ENCODE measurements at places on chromosomes 2 and 18. TPM values are rescaled to one million over a fixed set of nuclear protein-coding genes. Genes with fewer than 3 reads are reported as not detected.

DNA sequence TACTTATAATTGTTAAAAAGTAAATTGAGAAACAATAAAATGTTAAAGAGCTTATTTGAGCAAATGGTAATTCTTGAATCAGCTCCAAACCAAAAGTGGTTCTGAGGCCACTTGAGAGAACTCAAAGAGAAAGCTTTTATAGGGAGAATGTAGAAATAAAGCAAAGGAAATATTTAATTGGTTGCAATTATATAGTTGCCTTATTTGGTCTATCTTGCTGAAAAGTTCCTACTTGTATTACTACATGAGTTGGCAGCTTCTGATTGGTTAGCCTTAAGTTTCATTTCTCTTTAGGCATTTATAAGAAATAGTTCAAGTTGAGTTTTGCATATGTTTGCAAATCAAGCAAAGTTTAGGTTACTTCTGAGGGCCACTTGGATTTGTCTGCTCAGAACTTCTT is 38.1 kb downstream of the SCN2A start:
- H3K27me3 ChIP-seq: no peaks in the 10 kb centered on the region
- no peak overlapping the region for H3K4me3 ChIP-seq
- no peaks in the 10 kb centered on the region for H3K36me3 ChIP-seq
- no peak overlapping the region for H3K27ac ChIP-seq
- peaks cover 5% of the 10 kb centered on the region for H3K4me1 ChIP-seq

DNA sequence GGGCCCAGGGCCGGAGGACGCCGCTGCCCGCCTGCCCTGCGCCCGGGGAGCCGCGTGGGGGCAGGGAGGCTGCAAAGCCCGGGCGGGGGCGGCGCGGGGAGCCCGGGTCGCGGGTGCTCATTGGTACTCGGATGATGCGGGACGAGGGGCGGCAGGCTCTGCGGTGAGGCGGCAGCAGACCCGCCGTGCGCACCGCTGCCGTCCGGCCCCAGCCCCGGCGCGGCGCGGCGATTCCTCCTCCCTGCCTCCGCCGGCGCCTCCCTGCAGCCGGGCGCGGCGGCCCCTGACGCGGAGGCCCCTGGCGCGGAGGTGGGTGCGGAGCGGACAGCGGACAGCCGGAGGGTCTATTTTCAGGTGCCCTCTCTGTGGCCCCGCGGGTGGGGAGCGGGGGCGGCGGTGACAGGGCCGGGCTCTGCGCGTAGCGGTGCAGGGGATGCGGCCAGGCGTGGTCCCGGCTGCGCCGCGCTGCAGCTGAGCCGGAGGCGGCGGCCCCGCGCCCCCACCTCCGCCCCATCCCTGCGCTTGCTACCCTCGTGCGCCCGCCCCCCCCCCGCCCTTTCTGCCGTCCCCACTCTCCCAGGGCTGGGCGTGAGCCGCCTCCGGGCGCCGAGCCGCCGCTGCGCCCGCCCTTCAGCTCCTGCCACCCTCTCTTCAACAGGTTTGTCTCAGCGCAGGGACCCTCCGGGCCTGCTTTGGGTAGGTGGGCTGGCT is 640 bp downstream of the SPTBN1 start:
- H3K27ac ChIP-seq: peak overlapping the region; percentile 55
- peaks cover 3% of the 10 kb centered on the region for H3K36me3 ChIP-seq
- DNase-seq: no peak
- H3K27me3 ChIP-seq: peaks cover 64% of the 10 kb centered on the region
- H3K4me1 ChIP-seq: peaks cover 19% of the 10 kb centered on the region
- H3K4me3 ChIP-seq: peak overlapping the region; percentile 84

SULT1C2 gene
- not detected for total RNA-seq

GRCh38 chr2:109009920-109010610 is 21.0 kb upstream of the EDAR start:
- DNase-seq: no peak
- H3K4me3 ChIP-seq: no peak overlapping the region
- no peaks in the 10 kb centered on the region for H3K36me3 ChIP-seq
- H3K27ac ChIP-seq: no peak overlapping the region

- no peaks in the 10 kb centered on the region for H3K4me1 ChIP-seq
- H3K27ac ChIP-seq: no peak overlapping the region
- DNase-seq: no peak
- no peak overlapping the region for H3K4me3 ChIP-seq
Measured at GRCh38 chr2:106685180-106685897, 198.2 kb downstream of the CD8B2 start.

- H3K4me3 ChIP-seq: no peak overlapping the region
- H3K36me3 ChIP-seq: no peaks in the 10 kb centered on the region
- H3K27me3 ChIP-seq: no peaks in the 10 kb centered on the region
- H3K4me1 ChIP-seq: peaks cover 28% of the 10 kb centered on the region
Measured at GRCh38 chr2:24515831-24516230, 24.8 kb downstream of the NCOA1 start.

GRCh38 chr2:206274434-206275311 is at the start of gene ZDBF2:
TSS of gene ZDBF2 (plus strand) at chr2:206274663. CDS start at chr2:206281850, 7,187 bp downstream.
- DNase-seq: peak; percentile 46
- H3K4me3 ChIP-seq: peak within 1 kb of the TSS; percentile 87
- peaks cover 48% of the 10 kb centered on the region for H3K27me3 ChIP-seq

GRCh38 chr2:25202275-25202674 is 33.9 kb upstream of the POMC start:
- peaks cover 8% of the 10 kb centered on the region for H3K4me1 ChIP-seq
- no peaks in the 10 kb centered on the region for H3K36me3 ChIP-seq
- H3K27ac ChIP-seq: no peak overlapping the region
- peaks cover 10% of the 10 kb centered on the region for H3K27me3 ChIP-seq
- no peak overlapping the region for H3K4me3 ChIP-seq

GRCh38 chr18:48949050-48949605 is 1.6 kb downstream of the SMAD7 start:
- H3K4me3 ChIP-seq: peak overlapping the region; percentile 99
- no peak for DNase-seq
- H3K4me1 ChIP-seq: peaks cover 53% of the 10 kb centered on the region
- H3K27ac ChIP-seq: peak overlapping the region; percentile 93
- peaks cover 51% of the 10 kb centered on the region for H3K36me3 ChIP-seq
- H3K27me3 ChIP-seq: peaks cover 9% of the 10 kb centered on the region

BMP10 gene
- not detected for total RNA-seq

AQP12A gene
- not detected for total RNA-seq

GAREM2 gene
- 6.1 TPM for total RNA-seq

DNA sequence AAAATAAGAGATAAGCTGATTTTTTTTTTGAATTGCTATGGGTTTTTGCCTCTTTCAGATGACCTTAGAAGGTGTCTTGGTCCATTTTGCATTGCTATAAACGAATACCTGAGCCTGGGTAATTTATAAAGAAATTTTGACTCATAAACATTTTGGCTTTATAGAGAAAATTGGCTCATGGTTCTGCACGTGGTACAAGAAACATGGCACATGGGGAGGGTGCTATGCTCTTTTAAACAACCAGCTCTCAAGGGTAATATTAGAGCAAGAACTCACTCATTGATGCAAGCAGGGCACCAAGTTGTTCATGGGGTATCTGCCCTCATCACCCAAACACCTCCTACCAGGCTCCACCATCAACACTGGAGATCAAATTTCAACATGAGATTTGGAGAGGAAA is 408.8 kb downstream of the NUP35 start:
- H3K4me3 ChIP-seq: no peak overlapping the region
- no peak for DNase-seq
- H3K4me1 ChIP-seq: no peaks in the 10 kb centered on the region
- no peaks in the 10 kb centered on the region for H3K27me3 ChIP-seq

DNA sequence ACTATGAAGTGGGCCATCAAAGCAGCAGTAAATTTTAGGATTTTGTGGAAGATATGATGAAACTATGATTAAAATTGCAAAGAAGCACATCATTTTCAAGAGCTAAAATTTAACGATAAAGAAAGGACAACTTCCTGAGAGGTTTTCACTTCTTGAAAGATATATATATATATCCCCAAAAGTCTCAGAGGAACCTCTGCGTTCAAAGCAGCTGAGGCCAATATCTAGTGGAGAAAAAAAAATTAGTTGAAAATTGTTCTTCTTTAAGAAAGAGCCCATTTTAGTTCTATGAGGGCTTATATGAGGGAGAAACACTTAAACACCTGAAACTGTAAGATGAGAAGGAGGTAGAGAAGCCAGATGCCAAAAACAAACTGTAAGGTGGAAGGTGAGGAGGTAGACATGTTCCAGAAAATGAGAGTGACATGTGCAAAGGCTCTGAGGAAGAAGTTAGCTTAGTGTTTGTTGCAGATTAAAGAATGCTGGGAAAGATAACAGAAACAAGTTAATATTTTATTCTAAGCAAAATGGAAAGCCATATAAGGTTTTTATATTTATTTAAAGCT is 72.9 kb upstream of the VRK2 start:
- no peaks in the 10 kb centered on the region for H3K4me1 ChIP-seq
- no peak overlapping the region for H3K27ac ChIP-seq
- H3K4me3 ChIP-seq: no peak overlapping the region
- peaks cover 3% of the 10 kb centered on the region for H3K27me3 ChIP-seq

- H3K27me3 ChIP-seq: no peaks in the 10 kb centered on the region
- H3K4me1 ChIP-seq: peaks cover 12% of the 10 kb centered on the region
- no peak overlapping the region for H3K27ac ChIP-seq
- H3K36me3 ChIP-seq: peaks cover 2% of the 10 kb centered on the region
- no peak overlapping the region for H3K4me3 ChIP-seq
Measured at GRCh38 chr18:12777500-12777944, 74.7 kb downstream of the PSMG2 start.

GRCh38 chr2:237259201-237259600 is 154.8 kb downstream of the COL6A3 start:
- H3K4me3 ChIP-seq: no peak overlapping the region
- H3K36me3 ChIP-seq: no peaks in the 10 kb centered on the region
- DNase-seq: no peak
- no peaks in the 10 kb centered on the region for H3K4me1 ChIP-seq
- H3K27me3 ChIP-seq: peaks cover 5% of the 10 kb centered on the region

HAAO gene
- 0.86 TPM for total RNA-seq

GRCh38 chr18:73859837-73860397 is 287.7 kb downstream of the FBXO15 start:
- H3K27ac ChIP-seq: no peak overlapping the region
- H3K4me1 ChIP-seq: peaks cover 7% of the 10 kb centered on the region
- H3K4me3 ChIP-seq: no peak overlapping the region
- H3K27me3 ChIP-seq: no peaks in the 10 kb centered on the region

VAMP8 gene
- total RNA-seq: 89.6 TPM

DNA sequence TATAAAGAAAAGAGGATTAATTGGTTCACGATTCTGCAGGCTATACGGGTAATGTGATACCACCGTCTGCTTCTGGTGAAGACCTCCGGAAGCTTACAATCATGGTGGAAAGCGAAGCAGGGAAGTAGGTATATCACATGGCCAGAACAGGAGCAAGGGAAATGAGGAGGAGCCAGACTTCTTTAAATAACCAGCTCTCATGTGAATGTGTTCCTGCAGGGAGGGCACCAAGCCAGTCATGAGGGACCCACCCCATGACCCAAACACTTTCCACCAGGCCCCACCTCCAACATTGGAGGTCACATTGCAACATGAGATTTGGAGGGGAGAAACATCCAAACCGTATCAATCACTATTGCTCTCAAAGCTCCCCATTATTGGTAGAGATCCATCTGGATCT is 61.8 kb downstream of the EFEMP1 start:
- H3K36me3 ChIP-seq: no peaks in the 10 kb centered on the region
- H3K4me1 ChIP-seq: no peaks in the 10 kb centered on the region
- no peak overlapping the region for H3K4me3 ChIP-seq
- no peaks in the 10 kb centered on the region for H3K27me3 ChIP-seq
- DNase-seq: no peak
- no peak overlapping the region for H3K27ac ChIP-seq

DNA sequence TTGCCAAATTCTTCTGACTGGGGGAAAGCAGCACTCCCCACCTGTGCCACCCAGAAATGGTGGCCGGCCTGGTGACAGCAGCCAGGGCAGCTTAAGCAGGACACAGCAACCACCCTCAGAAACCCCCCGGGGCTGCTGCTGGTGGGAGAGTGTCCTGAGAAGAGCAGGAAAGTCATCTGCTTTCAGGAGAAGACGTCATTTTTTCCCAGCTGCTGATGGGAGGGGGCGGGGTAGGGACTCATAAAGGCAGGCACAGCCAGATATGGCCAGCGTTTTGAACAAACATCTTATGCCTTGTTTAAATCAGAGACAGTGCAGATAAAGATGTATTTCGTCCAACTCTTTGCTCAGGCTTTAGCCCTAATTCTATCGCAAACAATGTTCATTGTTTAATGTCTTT is 139.5 kb downstream of the LRRC30 start:
- no peak overlapping the region for H3K27ac ChIP-seq
- H3K27me3 ChIP-seq: no peaks in the 10 kb centered on the region
- no peak for DNase-seq
- H3K4me1 ChIP-seq: no peaks in the 10 kb centered on the region
- no peak overlapping the region for H3K4me3 ChIP-seq
- no peaks in the 10 kb centered on the region for H3K36me3 ChIP-seq

GRCh38 chr2:191023235-191023679 is 9.3 kb upstream of the STAT1 start:
- peaks cover 16% of the 10 kb centered on the region for H3K36me3 ChIP-seq
- peaks cover 55% of the 10 kb centered on the region for H3K4me1 ChIP-seq
- DNase-seq: peak; percentile 27
- H3K4me3 ChIP-seq: no peak overlapping the region
- H3K27ac ChIP-seq: no peak overlapping the region
- peaks cover 2% of the 10 kb centered on the region for H3K27me3 ChIP-seq

GRCh38 chr2:151961558-151961957 is 133.3 kb upstream of the ARL5A start:
- H3K27me3 ChIP-seq: peaks cover 2% of the 10 kb centered on the region
- no peaks in the 10 kb centered on the region for H3K4me1 ChIP-seq
- no peak overlapping the region for H3K27ac ChIP-seq

FSIP2 gene
- not detected for total RNA-seq

GRCh38 chr2:115739574-115739973 is 1297.1 kb downstream of the DPP10 start:
- no peak overlapping the region for H3K4me3 ChIP-seq
- no peaks in the 10 kb centered on the region for H3K27me3 ChIP-seq
- no peak for DNase-seq
- H3K27ac ChIP-seq: no peak overlapping the region
- H3K4me1 ChIP-seq: no peaks in the 10 kb centered on the region

DNA sequence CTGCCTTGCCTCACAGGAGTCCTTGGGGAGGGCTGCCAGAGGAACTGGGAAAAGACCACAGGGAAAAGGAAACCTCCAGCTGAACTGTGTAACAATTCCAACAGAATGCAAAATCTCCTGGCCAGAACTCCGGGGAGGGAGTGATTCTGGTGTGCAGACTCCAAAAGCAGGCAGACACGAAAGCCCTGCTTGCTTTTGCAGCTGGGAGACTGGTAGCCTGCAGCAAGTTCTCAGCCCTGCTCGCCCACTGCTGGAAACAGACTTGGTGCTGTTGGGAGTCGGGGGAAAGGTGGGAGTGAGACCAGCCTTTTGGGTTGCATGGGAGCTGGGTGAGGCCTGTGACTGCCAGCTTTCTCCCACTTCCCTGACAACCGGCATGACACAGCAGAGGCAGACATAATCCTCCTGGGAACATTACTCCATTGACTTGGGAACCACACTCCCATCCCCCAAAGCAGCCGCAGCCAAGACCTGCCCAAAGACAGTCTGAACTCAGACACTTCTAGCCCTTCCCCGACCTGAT is 26.0 kb upstream of the NMI start:
- H3K36me3 ChIP-seq: peaks cover 4% of the 10 kb centered on the region
- no peak for DNase-seq
- peaks cover 2% of the 10 kb centered on the region for H3K27me3 ChIP-seq
- no peak overlapping the region for H3K4me3 ChIP-seq

- H3K27me3 ChIP-seq: peaks cover 4% of the 10 kb centered on the region
- peaks cover 10% of the 10 kb centered on the region for H3K4me1 ChIP-seq
- no peak overlapping the region for H3K27ac ChIP-seq
- H3K36me3 ChIP-seq: no peaks in the 10 kb centered on the region
- no peak for DNase-seq
Measured at GRCh38 chr18:9900699-9901098, 13.1 kb upstream of the VAPA start.

Measured in activated T-helper 1 cell treated with anti-CD3 and anti-CD28 coated beads, Interleukin-12 subunit alpha, Interleukin-12 subunit beta, Interleukin-2, Interleukin-4 antibody, amounts not matched to agents 30 ng/mL and 10 ng/mL and 1 ng/mL, durations not matched to agents 14 hours and 24 hours and 36 hours (primary cell).